ENCODE measurements at places on chromosomes 4 and X. TPM values are rescaled to one million over a fixed set of nuclear protein-coding genes. Genes with fewer than 3 reads are reported as not detected.
A peak's percentile ranks its signal among the peaks of the same experiment; 100 is the strongest.

The GPR119 gene
- 21.9 TPM for total RNA-seq

The HGFAC gene
- 1.2 TPM for total RNA-seq

The PDZD4 gene
- 23.9 TPM for total RNA-seq

The ATOH1 gene
- total RNA-seq, result 0.36 TPM

The PHEX gene
- 1.6 TPM for total RNA-seq

The CFP gene
- 0.51 TPM for total RNA-seq

The PPARGC1A gene
- total RNA-seq, result 93.3 TPM

The ADAM29 gene
- 0.29 TPM for total RNA-seq

The KCNIP4 gene
- 6.2 TPM for total RNA-seq

The GAGE13 gene
- total RNA-seq, result not detected

The ARMCX4 gene
- total RNA-seq, result 19.4 TPM

The MAP3K15 gene
- total RNA-seq, result 2.9 TPM

- no peak for DNase-seq
Measured at GRCh38 chr4:182593402-182593801, 323.8 kb downstream of the DCTD start.

DNA sequence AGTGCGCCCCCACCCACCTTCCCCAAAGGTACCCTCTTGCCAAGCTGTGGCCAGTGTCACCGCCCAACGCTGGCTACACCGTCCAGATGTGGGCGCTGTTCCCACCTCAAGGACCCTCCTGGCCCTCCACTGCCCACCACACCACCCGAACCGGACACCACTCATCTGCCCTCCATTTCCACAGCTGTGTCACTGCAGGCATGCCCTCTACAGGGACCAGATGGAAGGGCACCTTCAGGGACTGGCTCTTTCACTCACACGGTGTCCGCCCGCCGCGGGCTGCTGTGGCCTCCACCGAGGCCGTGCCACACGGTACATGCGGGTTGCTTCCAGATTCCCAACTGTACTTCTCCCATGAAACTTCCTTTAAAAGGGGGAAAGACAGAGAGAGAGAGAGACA lies 87.7 kb downstream of the FAM53A start:
- no peak for DNase-seq

GRCh38 chr4:54779476-54780148 lies 121.9 kb downstream of the KIT start:
- no peak for DNase-seq

GRCh38 chr4:143586080-143586479 lies 72.6 kb downstream of the SMARCA5 start:
- DNase-seq, result no peak

DNA sequence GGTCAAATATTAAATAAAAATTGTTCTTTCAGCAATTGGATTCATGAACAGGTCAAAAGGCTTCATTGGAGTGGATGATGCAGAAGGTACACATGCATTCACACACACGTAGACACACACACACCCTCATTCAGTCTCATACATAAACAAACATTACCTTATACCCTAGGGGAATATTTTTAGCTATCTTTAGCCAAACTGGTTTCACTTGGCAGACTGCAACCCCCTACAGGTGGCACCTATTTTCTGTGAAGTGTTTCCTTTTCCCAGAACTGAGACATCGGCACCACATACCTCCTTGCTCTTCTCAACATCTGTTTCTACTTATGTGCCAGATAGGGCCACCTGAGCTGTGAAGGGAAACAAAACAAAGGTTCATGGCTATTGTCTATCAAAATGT lies 18.5 kb upstream of the KDR start:
- DNase-seq, result no peak

- DNase-seq, result peak; percentile 69
Measured at GRCh38 chr4:70902577-70903290, 565 bp downstream of the MOB1B start.

GRCh38 chr4:73864365-73864764 lies 4.8 kb upstream of the CXCL1 start:
- no peak for DNase-seq

- DNase-seq, result no peak
Measured at GRCh38 chr4:78167510-78167909, 110.4 kb downstream of the FRAS1 start.

DNA sequence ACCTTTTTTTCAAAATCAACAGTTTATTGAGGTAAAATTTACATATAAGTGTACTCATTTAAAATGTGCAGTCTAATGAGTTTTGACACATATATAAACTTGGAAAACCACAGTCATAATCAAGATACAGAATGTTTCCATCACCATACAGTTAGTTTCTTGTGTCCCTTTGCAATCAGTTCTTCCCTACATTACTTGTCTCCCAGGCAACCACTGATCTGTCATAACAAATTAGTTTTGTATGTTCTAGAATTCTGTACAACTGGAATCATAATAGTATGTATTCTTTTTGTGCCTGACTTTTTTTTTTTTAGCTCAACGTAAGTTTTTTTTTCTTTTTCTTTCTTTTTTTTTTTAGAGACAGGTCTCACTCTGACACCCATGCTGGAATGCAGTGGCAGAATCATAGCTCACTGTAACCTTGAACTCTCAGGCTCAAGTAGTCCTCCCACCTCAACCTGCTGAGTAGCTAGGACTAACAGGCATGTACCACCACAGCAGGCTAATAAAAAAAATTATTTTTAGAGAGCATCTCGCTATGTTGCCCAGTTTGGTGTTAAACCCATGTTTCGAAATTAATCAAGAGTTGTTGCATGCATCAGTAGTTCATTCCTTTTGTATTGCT lies 26.9 kb downstream of the ARFIP1 start:
- no peak for DNase-seq

- DNase-seq, result no peak
Measured at GRCh38 chr4:80097400-80098177, 24.6 kb upstream of the ANTXR2 start.

DNA sequence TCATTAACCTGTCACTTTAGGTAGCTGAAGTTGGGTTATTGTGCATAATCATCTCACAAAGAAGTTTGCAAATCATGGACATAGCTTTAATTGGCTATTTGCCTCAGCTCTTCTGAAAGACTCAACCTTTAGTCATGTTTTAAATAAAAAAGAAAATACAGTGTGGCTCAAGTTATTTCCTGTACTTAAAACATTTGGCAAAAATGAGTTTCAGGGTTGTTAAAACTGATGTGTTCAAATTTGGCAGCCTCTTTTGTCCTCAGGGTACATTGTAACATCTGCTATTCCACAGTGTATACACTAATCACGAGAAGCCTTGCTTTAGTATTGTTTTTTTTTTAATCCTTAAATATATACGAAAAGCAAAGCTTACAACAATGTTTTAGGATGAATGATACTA lies 31.5 kb upstream of the HPGD start:
- no peak for DNase-seq

DNA sequence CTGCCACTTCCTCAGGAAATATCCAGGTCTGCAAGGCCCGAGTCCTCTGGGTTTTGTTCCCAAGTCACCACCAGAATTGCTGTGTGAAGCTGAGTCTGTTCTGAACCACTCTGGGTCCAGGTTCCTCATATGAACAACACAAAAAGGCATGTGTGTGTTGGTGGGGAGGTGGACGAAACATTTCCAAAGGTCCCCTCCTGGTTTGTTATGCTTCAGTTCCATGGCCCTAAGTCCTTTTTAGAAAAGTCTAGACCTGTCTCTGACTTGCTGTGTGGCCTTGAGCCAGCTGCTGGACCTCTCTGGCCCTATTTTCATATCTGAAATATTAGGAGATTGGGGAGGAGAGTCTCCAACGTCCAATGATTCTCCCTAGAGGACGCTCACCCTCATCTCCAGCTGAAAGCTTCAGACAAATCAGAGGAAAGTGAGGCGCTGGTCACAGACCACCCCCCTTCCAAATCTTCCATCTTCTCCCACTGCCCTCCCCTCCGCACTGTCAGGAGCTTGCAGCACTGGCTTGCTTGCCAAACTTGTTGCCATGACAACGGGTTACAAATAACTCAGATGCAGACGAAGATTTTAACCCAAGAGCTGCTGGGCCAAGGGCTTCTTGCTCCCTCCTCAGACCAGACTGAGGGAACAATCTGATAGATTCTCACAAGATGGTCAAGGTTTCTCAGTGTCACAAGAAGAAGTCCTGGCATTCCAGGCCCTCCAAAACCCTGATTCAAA lies 64.5 kb downstream of the SMC1A start:
- DNase-seq, result no peak

GRCh38 chr4:75849461-75849860 lies 52.8 kb downstream of the PPEF2 start:
- no peak for DNase-seq

DNA sequence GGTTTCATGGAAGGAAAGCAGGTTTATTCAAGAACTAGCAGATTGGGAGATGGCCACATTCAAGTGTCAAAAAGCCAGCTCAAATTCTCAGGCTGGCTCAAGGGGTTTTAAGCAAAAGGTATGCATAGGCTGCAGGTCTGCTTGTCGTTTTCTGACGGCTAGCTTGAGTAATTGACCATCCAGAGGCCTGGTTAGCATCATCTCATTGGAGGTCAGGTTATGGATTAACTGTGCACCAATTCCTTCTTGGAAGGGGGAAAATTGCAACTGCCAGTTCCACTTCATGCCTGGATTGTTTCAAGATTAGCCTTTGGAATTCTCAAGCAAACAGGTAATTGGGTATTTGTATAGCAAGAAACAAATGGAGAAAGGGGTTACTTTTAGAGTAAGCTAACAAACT lies 62.1 kb downstream of the FUNDC1 start:
- DNase-seq, result no peak

GRCh38 chr4:122686691-122687090 lies 45.8 kb upstream of the BBS12 start:
- no peak for DNase-seq

GRCh38 chr4:131002132-131002531 lies 1906.2 kb downstream of the C4orf33 start:
- DNase-seq, result no peak

GRCh38 chrX:46620505-46620904 lies 46.9 kb downstream of the CHST7 start:
- no peak for DNase-seq

- DNase-seq, result no peak
Measured at GRCh38 chr4:96753216-96753615, 913.3 kb downstream of the PDHA2 start.

DNA sequence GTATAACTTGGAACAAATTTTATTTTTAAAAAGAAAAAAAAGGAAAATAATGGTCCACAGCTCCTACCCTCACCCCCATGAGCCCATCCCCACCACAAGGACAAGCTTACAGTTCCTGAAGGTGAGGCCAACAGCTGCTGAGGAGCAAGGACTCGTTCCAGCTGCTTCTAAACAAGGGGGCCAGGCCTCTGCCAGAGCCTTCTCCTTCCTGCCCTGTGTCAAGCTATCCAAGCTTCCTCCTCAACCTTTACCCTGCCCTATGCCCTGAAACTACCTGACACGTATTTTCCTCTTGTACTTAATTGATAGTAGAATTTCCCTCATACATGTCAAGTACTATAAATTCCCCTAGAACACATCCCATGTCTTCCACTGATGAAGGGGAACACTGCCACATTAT lies 8.8 kb downstream of the SH3D19 start:
- DNase-seq, result no peak

GRCh38 chr4:7761312-7761711 lies 178.3 kb downstream of the AFAP1 start:
- DNase-seq, result no peak

- DNase-seq, result no peak
Measured at GRCh38 chr4:66489783-66490452, 819.6 kb upstream of the EPHA5 start.

- DNase-seq, result no peak
Measured at GRCh38 chr4:53905276-53905940, 159.0 kb downstream of the CHIC2 start.

Measured in type B pancreatic cell (in vitro differentiated cells).